Spinal cord (tissue), 10 donors: ENCODE measurements at places on chromosomes 7 and 10. TPM values are rescaled to one million over a fixed set of nuclear protein-coding genes. Genes with fewer than 3 reads are reported as not detected.

The SPACDR gene
- polyA plus RNA-seq, result 12.0 TPM

The ZNF789 gene
- polyA plus RNA-seq, result 26.8 TPM

The ITPRID1 gene
- 0.09 TPM for polyA plus RNA-seq

The SEC23IP gene
- polyA plus RNA-seq, result 36.0 TPM

The NPY gene
- 49.6 TPM for polyA plus RNA-seq

The GPRIN2 gene
- polyA plus RNA-seq, result 10.7 TPM

The CD36 gene
- polyA plus RNA-seq, result 24.7 TPM

- no peak for DNase-seq
Measured at GRCh38 chr10:558891-559766, 130.3 kb downstream of the DIP2C start.

GRCh38 chr7:107907790-107908189 lies 16.8 kb downstream of the DLD start:
- DNase-seq, result no peak

DNA sequence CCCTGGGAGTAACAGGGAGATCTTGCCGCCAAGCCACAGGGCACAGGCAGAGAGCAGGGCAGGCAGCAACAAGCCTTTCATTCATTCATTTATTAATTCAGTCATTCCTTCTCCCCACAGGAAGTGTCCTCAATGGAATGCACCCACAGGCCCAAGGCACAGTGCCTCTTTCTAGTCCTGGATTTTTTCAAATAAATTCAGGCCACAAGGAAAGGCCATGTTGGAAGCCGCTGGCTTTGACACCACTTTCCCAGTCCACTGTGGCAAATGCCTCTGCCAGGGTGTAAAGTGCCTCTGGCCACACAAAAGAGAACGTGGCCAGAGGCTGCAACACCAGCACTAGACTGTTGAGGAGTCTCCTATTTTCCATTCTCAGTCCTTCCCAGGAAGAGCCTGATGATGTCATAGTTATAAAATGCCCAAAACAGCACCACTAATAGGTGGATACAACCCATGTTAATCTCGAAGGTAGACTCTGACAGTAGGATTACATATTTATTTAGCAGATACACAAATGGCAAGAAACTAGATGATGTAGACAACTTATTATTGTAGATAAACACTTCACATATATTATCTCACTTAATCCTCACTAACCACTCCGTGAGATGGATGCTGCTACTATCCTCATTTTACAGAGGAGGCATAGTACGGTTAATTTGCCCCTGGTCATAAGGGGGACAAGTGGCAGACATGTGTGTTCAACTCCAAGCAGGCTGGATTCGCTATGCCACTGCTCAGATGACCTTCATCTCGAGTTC lies 5.5 kb downstream of the JAZF1 start:
- no peak for DNase-seq

GRCh38 chr10:99460070-99460469 lies 29.6 kb upstream of the GOT1 start:
- DNase-seq, result no peak

GRCh38 chr7:4765776-4766490 lies 9.5 kb upstream of the AP5Z1 start:
- DNase-seq, result no peak

DNA sequence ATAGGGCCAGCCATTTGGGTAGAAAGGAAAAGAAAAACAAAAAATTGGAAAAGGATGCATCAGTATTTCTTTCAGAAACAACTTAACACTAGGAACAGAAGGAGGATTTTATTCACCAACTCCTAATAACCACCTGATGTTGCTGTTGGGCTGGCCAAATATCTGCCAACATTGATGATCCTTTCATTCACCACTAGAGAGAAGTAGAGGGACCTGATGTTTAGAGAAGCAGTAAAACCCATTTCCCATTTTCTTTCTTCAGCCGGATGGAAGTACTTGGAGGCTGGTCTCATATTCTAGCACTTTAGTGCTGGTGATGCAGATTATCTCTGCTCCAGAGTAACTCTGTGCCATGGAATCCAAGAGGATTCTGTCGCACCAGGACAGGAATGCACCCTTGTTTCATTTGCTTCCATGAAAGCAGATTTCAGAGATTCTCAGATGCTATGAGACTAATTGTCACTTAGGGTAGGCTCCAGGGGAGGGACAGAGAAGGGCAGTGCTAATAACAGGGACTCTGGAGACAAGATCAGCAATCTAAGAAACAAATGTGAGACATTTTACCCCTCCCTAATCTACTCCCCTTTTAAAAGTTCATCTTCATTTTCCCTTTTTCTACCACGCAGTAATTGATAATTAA lies 3.1 kb downstream of the KLLN start:
- no peak for DNase-seq
